ENCODE measurements at places on chromosomes 1 and 21.

DNA sequence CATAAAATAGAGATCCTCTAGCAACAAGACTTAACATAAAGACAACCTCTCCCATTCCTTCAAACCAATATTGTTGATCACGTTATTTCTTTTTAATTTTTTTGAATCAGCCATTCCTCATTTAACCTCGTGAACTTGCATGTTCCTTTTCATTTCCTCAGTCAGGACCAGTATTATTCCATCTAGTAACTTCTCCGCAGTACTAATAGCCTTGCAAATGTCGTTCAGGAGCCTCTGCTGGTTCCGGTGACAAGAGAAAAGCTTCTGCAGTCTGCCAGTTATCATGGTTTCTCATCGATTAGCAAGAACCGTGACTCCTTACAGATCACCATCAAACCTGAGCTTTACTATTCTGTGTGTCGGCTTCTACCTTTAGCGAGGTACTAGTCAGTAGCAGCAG, 3.0 kb downstream of the APP start:
- no peak for DNase-seq

GRCh38 chr1:214224611-214225354, 56.2 kb upstream of the SMYD2 start:
- no peak for DNase-seq

DNA sequence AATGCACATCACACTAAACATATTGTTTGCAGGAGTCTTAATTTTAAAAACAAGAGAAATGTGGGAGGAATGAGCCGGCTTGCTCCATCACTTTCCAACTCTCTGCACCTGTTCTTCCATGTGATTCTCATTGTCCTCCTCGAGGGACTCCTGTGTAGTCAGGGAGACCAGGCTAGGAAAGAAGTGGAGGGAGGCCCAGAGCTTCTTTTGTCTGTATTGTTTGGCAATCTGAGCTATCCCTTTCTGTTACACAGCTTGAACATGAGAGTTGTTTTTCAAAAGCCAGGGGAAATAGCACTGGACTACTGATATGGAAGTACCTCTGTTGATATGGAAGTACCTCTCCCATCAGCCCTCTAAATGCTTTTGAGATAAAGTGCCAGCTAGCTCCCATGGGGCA, 18.8 kb upstream of the LRRC8D start:
- DNase-seq: no peak

DNA sequence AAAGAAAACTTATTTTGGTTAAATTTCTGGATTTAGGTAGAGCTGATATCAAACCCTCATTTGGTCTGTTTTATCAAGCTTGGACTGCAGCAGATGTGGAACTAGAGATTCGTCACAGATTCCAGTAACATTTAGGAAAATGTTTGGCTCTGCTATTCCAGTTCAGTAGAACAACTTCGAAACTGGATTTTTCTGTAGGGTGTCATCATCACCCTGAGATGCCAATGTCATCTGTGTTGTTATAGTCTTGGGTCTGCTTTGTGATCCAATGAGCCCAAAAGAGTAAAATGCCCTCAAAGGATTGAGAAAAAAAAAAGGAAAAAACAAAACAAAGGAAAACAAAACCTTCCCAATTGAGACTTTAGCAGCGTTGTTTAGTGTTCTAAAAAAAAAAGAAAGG, 55.4 kb downstream of the LAMC2 start:
- no peak for DNase-seq

DNA sequence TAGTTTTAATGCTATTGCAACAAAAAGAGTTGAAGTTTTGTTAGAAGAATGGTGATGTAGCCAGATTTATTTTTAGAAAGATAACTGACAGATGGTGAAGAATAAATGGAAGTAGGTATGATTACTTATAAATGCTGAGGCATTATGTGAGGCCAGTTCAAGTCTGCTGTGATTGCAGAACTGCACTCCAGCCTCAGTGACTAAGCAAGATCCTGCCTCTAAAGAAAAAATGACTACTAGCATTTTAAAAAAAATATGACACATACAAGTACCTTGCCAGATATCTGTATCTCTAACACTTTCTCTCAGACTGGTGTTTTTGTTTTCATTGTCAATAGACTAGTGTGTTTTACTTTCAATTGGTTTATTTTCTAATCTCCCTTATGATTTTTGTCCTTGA, 1242.4 kb upstream of the ADGRL4 start:
- peak; percentile 31 for DNase-seq

DNA sequence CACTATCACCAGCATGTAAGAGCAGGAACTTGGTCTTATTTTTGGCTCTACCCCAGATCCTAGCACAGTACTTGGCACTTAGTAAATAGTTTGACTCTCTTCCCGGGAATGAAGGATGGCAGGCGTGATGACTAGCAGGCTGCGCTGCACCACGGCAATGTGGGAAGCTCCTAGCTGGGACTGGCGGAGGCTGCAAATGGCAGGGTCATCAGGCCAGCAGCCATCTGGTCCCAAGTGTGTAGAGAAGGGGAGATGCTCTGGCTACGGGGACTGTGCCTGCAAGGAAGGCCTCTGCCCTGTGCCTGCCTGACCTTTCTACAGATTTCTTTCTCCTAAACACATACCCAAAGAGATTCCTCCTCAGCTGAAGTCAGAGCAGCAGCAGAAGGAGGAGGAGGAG, 95.0 kb downstream of the KCND3 start:
- no peak for DNase-seq

DNA sequence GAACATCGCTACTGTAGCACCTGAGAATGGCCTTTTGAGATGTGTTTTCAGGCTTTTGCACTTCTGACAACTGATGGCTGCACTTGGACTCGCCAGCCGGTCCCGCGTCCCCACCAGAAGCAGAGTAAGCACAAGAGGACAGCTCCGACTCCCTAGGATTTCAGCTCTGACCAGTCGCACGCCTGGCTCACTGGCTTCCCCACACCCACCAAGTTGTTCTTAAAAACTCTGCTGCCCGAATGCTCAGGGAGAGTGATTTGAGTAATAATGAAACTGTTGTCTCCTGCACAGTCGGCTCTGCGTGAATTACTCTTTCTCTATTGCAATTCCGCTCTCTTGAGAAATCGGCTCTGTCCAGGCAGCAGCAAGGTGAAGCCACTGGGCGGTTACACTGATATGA, 40.2 kb upstream of the NLRP3 start:
- no peak for DNase-seq

DNA sequence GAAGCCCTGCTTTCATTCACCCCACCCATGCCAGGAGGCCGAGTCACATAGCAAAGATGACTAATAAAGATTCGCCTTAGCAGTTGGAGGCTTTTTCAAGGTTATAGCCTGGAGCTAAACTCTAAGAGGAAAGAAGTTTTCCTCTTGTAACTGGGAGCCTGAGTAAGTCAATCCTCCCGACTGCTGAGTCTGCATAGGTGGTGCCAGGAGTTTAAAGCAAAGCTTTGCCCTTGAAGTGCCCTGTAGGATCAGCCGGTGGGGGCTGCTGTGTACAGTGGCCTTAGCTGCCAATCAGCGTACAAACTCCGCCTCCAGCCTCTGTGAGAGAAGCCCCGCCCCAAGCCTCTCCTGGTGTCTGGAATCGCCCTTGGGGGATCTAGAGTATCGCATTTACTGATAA, 147.5 kb upstream of the SPATA6 start:
- no peak for DNase-seq

GRCh38 chr1:154578058-154578418, 10.5 kb downstream of the CHRNB2 start:
- no peak for DNase-seq

DNA sequence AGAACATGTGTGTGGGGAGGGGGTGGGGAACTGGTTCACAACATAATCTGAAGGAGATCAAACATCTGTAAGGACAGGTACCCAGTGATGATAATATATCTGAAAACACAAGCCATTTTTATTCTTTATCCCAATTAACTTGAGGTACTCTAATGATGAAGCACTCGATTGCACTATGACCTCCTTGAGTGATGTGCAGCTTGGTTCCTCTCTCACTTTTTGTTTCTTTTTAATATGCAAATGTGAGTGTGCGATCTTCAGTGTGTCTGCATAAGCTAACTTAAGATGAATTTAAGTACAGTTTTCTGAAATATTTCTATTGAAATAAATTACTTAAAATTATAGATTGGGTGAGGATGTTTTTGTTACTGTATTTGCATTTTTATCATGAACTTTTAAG, 50.6 kb upstream of the ANGPTL1 start:
- DNase-seq: no peak

GRCh38 chr1:174217787-174218574, 58.7 kb downstream of the RABGAP1L start:
- peak; percentile 13 for DNase-seq

DNA sequence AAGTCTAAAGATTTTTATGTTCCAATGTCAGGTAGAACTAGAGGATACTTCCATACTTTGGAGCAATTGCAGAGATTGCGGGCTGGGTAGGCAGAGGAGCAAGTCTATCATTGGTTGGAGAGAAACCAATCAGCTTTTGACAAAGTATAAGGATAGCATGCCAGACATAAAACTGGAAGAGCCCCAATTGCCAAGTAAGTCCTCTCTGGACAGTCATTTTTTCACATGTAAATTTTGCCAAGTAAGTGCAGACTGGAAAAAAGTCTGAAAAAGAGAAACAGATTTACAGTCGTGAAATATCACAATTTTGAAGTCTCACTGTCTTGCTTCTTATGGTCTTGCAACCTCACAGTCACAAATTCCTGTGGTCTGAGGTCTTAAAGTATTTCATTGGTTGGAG, 131.4 kb upstream of the C21orf91 start:
- no peak for DNase-seq

DNA sequence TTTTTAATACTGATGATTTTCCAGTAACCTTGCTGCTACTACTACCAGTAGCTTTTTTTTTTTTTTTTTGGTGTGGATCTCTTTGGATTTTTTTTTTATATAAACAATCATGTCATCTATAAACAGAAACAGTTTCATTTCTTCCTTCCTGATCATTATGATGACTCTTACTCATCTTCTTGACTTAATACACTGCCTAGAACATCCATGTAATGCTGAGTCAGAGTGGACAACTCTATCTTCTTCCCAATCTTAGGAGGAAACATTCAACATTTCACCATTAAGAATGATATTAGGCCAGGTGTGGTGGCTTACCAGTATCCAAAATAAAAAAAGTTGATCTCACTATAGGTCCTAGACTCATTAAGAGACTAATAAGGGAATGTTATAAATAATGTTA, 69.1 kb downstream of the RUSC1 start:
- DNase-seq: no peak

- DNase-seq: no peak
Measured at GRCh38 chr1:191729742-191730141, 428.5 kb upstream of the RGS18 start.

DNA sequence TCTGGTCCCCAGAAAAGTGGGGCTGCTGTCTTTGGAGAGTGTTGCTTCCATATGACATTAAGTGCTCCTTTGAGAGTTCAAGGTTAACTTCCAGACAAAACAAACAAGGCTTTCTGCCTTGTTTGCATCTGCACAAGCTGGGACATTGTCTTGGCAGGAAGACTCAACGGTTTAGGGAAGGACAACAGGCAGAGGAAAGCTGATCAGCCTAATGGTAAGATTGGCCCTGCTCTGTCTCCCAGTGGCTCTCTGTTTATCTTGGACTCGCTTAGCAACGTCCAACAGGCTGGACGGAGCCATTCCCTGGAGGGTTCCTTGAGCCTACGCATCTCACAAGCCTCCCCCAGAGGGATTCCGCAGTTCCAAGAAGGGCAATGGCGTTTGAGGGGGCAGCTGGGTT, 62.2 kb upstream of the SLC44A3 start:
- DNase-seq: peak; percentile 79

DNA sequence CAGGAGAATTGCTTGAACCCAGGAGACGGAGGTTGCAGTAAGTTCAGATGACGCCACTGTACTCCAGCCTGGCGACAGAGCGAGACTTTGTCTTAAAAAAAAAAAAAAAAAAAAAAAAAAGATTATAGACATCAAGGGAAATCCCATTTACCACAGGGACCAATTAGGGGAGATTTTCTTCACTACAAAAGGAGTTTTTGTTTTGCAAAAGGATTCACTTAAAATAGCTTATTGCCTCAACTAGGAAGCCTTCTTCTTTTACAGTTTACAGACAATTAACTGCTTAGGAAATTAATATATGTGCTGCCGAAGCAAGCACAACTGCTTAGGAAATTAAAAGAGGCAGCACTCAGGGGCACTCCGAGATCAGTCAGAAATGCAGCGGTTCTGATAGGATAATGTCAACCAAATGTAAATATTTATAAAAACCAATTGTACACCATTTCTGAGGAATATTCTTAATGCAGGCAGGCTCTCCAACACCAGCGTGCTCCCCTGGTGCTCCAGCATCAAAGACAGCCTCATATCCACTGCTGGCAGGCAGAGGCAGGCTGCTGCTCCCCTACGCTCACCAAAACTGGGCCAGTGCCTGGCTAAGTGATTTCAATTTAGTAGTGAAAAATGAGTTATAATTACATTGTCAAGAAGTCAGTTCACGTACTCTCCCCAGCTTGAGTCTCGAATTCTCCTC, 107.9 kb upstream of the RAB4A start:
- DNase-seq: no peak

GRCh38 chr21:21690068-21690665, 692.0 kb downstream of the NCAM2 start:
- no peak for DNase-seq

DNA sequence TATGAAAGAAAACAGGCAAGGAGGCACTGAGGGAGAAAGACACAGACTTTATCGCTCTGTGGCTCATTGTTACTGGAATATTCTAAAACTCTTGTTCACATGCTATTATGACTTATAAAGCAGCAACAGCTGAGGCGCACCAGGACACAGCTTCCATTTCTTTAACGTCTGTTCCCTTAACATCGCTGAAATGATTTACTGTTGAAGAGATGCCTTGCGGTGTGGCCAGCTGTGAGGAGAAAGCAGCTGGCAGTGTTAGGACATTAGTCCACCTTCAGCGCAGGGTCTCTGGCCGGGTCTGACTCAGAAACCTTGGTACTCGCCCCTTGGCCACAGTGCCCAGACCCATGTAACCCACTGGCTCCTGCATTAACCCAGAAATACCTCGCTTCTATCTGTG, 3.1 kb upstream of the PER3 start:
- DNase-seq: no peak

DNA sequence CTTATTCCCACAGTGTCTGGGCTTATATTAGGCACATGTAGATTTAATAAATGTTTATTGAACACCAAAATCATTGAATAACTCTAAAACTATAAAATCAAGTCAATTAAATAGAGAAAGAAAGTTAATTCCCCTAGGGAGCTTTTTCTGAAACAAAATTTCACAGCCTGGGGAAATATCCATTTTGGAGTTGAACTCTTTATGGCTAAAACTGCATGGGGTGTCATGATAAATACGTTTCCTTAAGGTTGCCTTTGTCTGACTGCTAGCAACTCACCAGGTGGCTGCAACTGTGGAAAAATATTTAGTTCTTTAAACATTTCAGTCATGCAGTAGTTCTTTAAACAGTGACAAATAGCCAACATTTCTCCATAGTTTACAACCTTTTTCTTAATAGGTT, 496.1 kb downstream of the LRRIQ3 start:
- no peak for DNase-seq

GRCh38 chr1:153796786-153797659, 21.8 kb downstream of the SLC27A3 start:
- DNase-seq: no peak

Data from skeletal muscle cell (primary cell).